ENCODE measurements at places on chromosomes 3 and 15. TPM values are rescaled to one million over a fixed set of nuclear protein-coding genes. Genes with fewer than 3 reads are reported as not detected.

- no peak for DNase-seq
Observed at GRCh38 chr15:76100361-76100760, 40.6 kb downstream of the TMEM266 start.

GOLGA8K gene
- not detected for total RNA-seq

TPRG1 gene
- 1.3 TPM for total RNA-seq

DNA sequence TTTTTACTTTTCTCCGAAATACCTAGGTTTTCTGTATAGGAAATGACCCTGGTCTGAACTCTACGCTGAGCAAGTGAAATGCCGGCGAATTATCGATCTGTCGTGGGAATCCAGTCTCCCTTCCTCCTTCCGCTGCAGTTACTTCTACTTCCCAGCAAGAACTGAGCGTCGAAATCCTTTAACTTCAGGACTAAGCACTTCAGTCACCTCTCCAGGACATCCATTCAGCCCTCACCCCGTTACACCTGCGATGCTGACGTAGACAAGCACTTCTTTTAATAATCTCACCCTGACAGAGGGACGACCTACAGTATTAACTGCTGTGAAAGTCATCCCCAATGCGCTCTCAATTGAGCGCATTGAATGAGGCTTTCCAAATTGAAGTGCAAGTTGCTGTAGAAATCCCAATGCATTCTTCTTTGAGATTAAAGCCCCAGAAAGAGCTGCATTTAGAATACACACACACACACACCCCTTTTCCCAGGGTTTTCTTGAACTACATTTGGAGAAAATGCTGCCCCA, 1.3 kb downstream of the TOP2B start:
- peak; percentile 65 for DNase-seq

CD80 gene
- 2.5 TPM for total RNA-seq

MINAR1 gene
- 0.52 TPM for total RNA-seq

DNA sequence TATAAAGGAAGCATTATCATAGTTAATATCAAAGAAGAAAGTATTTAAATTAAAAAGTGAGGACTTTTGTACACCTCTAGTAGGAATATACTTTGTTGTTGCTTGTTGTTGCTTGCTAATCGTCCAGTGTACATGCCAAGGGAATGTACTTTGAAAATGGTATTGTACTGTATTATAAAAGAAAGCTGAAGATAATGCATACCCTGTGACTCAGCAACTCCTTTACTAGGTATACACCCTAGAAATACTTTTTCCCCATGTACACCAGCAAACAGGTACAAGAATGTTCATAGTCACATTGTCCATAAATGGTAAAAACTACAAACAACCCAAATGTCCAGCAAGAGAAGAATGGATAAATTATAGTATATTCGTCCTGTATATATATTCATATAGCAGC, 12.0 kb downstream of the TTBK2 start:
- DNase-seq = no peak

GLCE gene
- 17.2 TPM for total RNA-seq

DNA sequence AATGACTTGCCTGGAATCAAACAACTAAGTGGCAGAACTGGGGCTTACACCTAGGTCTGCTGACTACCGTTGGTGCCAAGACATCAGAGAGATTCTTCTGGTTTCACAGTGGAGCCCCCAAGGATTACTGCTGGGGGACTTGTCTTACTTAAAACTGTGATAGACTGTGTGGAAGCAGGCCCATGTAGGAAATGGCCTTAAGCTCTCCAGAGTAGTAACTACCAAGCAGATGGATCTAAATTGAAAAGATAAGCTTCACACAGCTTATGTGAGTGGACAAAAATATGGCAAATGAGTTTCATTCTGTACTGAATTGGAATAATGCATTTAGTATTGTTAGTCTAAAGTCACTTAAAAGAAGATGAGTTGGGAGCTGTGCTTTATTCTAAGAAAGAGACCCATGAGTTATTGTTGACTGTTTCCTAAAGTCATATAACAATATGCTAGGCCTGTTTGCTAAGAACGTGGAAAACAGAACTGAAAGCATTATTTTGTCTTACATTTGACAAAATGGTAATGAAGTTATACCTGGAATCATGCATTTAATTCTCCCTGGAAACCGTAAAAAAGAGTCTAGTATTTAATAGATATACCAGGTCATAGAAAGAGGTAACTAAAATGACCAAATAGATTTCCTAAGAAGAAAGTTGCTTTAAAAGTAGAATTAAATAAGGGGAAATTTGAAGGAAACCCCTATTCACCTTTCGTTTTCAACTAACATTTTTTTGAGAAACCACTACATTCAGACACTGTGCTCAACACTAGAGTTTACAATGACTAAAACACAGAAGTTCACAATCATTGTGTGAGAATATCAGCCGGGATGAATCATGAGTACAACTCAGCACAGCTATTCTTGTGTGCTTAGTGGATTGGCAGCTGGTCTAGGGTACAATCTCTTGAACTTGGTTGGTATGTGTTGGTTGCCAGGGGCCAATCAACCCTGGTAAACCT, 13.0 kb upstream of the MAPK6 start:
- DNase-seq = no peak

ARRDC4 gene
- total RNA-seq = 2.1 TPM

DNA sequence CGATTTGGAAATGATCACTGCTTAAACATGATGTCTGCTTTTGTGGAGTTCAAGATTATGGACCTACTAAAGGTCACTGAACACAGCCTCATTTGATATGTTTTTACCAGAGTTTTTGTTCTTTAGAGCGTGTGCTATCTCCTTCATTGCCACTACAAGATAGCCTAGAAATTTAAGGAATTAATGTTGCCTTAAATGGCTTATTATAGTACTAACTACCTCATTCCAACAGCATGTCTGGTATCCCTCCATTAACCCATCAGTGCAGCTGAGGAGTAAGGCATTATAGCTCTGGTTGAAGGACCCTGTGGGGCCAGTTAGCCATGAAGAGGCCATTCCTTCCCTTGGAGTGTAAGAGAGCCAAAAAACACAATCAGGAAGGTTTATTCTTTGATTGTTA, 2.3 kb upstream of the FAM43A start:
- DNase-seq = no peak

DNA sequence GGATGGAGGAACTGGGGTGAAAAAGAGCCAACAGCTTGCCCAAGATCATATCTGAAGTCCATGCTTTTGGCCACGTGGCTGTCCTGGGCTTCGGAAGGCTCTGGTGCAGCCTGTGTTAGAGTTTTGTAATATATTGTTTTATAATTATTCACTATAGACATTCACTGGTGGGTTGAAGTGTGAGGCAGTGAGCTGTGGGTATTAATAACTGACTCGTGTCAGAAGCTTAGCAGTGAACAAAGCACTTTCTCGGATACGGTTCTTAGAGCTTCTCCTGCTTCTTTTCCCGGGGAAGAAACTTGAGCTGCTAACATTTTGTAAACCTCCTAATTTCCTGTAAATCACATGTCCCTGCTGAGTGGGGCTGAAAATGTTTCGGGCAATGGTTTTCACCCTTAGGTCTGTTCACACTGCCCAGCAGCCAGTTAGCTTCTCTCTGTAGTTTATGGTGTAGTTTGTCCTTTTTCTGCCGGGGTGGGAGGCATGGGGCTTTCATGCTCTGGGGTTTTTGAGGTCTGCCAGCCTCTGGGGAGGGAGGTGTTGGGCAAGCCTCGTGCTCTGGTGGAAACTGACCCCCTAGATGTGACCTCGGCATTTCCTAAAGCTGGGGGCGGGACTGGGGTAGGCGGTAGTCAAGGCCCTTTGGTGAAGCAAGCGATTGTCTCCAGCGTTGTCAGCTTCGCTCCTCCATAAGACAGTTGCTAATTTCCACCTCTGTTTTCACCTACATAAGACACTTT, 1.7 kb downstream of the MRAS start:
- no peak for DNase-seq

DNA sequence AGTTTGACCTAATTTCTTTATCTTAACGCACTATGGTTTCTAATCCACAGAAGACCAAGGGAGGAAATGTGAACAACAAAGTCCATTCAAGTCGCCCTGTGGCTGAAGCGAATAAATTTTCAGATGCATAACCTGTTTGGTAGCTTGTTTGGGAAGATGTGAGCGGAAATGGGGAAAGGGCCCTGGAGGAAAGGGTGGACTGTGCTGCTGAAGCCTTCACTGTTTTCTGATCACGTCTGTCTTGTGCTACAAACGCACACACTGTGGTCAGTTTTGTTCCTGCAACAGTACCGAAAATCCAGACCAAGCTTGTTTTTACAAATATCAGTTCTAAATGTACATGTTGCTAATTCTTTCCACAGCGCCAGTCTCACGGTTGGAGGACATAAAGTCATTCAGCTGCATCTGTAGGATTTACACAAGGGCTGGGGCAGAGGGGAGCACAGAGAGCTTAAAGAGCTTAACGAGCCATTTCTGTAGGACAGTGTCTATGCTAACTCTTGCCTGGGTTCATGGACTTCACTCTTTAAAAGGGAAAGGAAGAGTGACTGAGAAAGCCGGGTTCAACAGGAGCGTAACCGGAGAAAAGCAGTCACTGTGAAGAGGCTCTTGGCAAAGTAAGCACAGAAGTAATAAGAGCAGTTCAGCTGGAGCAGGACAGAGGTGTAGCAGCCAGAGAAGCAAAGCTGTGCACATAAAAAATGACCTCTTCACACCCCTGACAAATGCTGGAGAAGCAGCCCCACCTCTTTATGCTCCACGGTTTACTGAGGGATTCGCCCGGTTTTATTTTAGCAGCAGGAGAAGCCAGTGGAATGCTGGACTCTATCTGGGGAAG, 66.6 kb downstream of the USF3 start:
- DNase-seq = no peak

GRCh38 chr3:110995461-110996231, 76.0 kb upstream of the NECTIN3 start:
- DNase-seq = no peak

ARHGEF26 gene
- 5.4 TPM for total RNA-seq

GOLGA6A gene
- 0.86 TPM for total RNA-seq

- peak; percentile 69 for DNase-seq
Observed at GRCh38 chr15:64152507-64153387, 1.2 kb downstream of the SNX22 start.

GRCh38 chr15:57559875-57560274, 31.8 kb upstream of the MYZAP start:
- peak; percentile 94 for DNase-seq

DNA sequence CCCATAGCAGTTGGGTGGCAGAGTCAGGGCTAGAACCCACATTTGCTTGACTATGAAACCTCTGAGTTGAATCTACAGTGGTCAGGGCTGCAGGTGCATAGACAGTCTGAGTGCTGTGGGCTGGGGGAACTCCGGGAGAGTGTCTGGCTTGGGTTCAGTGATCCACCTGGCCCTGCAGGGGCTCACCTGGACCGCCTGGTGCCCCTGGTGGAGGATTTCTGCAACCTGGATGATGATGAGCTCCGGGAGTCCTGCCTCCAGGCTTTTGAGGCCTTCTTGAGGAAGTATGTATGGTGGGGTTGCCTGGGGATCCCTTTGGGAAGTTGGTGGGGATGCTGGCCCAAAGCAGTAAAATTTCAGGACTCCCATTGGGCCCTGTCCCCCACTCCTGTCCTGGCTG, 16.3 kb downstream of the CAND2 start:
- no peak for DNase-seq

GRCh38 chr3:73378207-73378606, 246.5 kb downstream of the PDZRN3 start:
- no peak for DNase-seq

SENP8 gene
- 5.8 TPM for total RNA-seq

DNA sequence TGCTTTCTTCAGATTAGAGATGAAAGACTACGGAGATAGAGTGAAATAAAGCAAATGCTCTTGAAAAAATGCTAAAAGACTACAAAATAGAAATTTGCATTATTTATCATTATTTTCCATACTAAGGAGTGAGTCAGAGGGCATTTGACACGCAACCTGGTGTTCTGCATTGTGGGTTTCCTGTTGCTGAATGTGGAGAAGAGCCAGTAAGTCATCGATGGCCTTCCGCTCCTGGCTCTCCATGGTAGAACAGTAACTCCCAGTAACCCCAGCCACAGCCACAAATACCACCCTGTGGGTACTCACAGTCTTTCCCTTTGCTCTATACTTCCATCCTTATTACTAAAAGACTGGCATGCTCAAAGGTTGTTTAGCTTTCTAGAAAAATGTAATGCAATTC, 61.5 kb downstream of the CGGBP1 start:
- no peak for DNase-seq

DNA sequence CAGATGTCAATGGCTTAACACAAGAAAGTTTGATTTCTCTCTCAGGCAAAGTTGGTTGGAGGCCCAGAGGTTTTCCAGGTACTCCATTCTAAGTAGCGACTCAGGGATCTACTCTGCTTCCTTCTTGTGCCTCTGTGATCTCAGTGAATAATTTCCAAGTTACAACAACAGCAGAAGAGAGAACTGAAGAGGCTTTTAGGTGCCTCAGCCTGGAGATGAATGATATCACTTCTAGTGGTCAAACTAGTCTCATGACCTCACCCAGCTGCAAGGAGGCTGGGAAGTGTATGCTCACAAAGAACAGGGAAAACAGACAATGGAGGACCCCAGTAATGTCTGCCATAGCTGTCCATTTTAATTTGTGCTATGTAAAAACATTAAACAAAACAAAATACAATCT, 4.6 kb upstream of the PRICKLE2 start:
- peak; percentile 24 for DNase-seq

GRCh38 chr3:62312201-62312600, 61.1 kb downstream of the FEZF2 start:
- DNase-seq = no peak

DNA sequence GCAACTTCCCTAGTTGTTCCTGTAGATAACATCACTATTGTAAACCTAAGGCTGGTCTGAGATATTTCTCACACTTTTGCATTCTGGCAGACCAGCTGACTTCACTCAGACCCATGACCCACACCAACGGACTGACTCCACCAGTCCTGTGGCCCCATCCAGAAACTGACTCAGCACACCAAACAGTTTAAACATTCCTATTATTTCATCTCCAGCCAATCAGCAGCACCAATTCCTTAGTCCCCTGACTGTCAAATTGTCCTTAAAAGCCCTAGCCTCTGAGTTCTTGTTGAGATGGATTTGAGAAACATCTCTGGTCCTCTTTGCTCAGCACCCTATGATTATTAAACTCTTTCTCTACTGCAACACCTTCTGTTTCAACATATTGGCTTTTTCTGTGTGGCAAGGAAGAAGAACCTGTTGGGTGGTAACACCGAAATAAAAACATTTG, 12.2 kb upstream of the IDH2 start:
- no peak for DNase-seq

SNTN gene
- not detected for total RNA-seq

GRCh38 chr3:16482770-16483531, 30.5 kb downstream of the RFTN1 start:
- peak; percentile 85 for DNase-seq

TUSC7 gene
- not detected for total RNA-seq

- no peak for DNase-seq
Observed at GRCh38 chr3:149252272-149252671, 30.6 kb upstream of the CP start.
